AG09319 (cell line): ENCODE measurements at places on chromosomes 4 and X.

DNA sequence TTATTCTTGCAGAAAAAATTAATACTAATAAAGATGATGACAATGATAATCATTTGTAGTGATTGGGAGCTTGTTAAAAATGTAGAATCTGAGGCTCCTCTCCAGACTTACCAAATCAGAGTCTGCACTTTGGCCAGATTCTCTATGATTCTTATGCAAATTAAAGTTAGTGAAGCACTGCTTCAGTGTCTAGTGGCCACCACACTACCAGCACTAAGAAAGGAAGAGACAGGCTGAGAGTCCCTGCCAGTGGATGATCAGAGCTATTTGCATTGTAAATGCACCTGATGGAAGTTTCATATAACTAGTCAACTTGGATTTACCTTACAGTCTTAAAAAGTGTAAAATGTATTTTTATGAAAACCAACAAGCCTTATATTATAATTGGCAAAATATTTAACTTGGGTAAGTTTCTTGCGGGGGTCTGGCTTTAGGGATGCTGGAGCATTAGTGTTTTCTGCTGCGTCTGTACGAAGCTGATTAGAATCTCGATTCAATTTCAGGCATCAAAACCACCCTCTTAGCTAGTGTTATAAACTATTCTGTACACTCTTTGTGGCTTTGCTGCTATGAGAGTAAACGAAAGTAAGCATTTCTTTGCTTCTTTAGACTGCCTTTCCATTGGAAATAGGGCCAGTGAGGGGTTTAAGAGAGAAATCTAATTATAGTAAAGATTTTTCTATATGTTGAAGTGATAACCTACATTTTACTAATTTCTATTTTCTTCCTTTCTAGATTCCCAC lies 114.1 kb downstream of the TLL1 start:
- no peak for DNase-seq

DNA sequence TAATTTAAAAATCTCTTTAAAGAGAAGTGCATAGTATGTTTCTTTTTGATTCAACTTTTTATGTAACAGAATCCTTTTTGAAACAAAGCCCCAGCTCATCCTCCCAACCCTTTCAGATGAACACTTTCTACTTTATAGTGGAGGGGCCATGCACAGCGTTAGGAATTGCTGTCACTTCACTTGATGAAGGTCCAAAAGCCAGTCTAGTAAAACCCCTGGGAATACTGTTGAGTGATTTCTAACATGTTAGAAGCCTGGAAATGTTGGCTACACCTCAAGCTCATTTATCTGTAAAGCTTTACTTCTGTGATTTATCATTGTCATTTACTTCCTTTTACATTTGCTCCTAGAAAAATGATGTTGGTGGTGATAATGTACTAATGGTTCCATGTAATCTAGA lies 1608.9 kb upstream of the TENM3 start:
- DNase-seq = no peak

- no peak for DNase-seq
Observed at GRCh38 chr4:15963576-15963975, 601 bp upstream of the FGFBP2 start.

DNA sequence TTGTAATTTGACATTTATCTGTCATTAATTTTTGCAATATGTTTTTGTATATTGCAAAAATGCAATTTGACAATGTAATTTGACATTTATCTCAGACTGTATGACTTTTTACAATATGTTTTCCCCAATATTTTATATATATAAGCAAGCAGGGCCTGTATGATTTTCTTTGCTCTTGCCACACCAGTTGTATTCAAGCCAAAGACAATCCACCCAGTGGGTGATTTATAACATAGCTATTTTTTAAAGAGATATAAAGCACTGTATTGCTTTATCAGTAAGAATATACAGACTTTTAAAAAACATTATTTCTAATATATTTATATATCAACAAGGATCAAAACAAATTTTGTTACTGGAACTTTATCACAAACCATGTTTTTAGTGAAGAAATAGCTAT lies 47.3 kb downstream of the SLIT2 start:
- no peak for DNase-seq

DNA sequence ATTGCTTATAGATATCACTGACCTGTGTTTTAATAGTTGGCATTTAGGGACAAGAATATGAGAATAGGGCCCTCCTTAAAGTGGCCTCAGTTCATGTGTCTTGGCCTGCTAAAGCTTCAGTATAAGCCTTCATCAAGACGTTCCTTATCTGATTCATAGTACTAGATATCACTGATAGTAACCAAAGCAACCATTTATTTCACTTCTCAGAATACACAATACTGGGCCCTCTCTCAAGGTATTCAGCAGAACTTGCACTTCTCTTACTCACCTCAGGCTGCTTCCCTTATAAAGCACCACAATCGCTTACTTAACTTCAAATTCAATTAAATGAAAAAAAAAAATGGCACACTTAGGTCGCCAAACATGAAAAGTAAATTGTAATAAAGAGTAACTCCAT lies 259.4 kb upstream of the PCDH7 start:
- DNase-seq = no peak

- DNase-seq = no peak
Observed at GRCh38 chr4:157057218-157057617, 18.7 kb upstream of the GLRB start.

GRCh38 chr4:14361084-14361483 lies 641.2 kb upstream of the CPEB2 start:
- DNase-seq = no peak

DNA sequence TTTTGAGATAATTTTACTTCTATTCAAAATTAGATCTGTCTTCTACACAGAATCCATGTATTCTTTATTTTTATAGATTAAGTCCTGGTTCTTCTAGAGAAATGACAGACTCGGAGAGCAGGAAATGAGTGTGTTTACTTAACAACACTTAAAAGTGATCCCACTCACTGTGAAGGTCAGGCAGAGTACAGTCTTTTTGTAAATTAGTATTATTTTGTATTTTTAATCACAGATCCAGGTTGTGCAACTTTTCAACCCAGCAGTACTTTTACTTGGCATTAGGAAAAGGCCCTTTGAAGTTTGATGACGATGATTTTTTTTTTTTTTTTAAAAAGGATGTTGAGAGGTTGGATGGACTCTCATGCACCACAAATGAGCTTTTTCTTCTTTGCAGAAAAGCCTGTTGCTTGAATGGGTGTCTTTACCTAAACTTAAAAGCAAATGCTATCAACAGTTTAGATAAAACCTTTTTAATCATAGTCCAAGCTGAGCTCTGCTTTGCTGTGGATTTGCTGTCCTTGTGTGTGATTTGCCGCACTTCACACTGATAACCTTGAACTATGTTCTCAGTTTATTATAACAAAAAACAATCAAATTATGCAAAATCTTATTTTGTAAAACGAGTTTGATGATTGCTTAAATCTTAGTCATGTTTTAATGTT lies 114.1 kb downstream of the MXRA5 start:
- no peak for DNase-seq

DNA sequence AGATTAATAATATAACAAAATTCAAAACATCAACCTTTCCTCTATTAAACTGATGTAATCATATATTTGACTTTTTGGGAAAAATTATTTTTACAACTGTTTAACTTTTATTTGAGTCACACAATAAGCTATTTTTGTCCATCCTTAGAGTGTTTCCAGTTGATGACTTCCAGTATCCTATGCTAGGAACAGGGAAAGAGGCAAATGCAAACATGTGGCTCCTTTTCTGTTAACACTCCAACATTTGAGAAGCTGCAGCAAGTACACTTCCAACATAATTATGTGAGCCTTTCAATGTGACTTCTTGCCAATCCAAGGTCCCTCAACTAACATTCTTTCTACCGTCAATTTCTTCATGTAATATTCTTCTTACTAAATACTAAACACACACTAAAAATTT lies 117.7 kb downstream of the PPA2 start:
- DNase-seq = no peak

DNA sequence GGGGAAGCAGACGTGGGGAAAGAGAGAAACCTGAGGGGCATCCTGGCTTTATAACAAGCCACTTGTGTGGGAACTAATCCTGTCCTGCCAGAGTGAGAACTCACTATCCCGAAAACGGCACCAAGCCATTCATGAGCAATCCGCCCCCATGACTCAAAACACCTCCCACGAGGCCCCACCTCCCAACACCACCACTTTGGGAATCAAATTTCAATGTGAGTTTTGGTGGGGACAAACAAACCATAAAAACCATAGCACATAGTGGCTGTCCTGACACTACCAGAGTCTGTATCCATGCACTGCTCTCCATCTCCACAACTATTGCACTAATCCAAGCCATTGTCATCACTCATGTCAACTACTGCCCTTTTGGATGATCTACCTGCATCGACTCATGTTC lies 28.5 kb upstream of the SEPTIN6 start:
- DNase-seq = no peak

DNA sequence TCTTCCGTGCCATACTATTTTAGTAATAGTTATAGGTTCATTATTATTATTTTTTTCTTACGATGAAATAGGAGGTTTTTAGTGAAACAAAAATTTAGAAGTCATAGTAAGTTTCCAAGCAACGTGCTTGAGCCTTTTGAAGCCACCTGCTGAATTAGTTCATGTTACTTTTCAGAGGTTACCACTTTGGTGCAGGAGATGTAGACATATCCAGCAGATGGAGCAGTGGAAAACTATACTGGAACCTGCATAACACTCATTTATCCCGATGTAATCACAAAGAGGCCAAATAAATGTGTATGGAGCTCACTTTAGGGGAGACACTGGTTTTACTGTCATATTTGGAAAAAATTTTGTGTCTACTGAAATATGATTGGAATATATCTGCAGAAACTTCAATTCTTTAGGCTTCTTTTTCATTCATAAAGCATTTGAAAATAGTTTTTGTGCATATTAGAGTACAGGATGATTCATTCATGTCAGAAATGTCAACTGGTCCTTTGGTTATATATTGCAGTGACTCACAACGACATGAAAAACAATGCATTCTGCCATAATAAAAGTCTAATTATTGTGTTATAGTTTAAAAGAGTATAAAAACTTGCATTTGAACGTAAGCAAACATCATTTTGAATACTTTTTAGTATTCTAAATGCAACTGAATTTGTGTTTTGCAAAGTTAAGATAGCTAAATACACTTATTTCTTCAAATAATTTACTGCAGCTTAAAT lies 2182.9 kb upstream of the TENM3 start:
- DNase-seq = no peak

DNA sequence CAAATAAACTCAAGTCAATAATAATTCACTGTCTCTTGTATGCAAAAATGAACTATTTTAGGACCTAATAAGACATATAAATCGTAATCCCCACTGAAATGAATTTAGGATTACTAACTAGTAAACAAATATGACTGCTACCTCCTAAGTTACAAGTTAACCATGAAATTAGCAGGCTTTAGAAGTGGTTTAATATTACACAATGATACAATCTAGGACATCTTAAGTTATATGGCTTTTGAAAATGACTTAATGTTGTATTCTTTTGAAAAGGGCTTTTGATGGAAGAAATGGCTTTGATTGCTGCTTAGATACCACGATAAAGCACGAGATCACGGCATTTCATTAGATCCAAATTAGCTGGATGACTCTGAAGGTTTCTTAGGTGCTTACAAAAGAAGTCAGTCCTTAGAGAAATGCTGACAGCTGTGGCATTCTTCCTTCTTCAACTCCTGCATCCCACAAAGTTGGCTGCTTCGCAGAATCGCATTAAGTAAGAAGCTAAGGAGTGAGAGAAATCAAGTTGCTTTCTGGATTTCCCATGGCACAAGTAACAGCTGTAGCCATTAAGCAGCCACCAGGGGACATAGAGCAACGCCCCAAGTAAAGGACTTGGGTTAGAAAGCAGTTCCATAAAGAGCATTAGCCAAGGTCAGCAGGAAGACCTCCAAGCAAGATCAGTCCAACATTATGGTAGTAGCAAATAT lies 6.9 kb downstream of the SLC10A7 start:
- no peak for DNase-seq

DNA sequence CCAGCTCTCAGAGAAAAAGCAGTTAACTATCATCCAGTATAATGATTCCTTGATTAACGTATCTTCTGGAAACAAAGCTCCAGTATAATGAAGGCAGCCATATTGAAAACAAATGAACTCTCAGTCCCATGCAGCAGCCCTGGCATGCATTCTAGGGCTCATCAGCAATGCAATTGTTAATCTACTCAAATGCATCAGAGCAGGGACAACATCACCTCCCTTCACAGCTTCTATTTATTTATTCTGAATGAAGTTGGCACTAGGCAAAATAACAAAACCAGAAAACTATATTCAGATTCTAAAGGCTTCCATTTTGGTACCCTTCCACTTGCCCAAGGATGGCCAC lies 11.4 kb downstream of the SH3D19 start:
- DNase-seq = no peak

DNA sequence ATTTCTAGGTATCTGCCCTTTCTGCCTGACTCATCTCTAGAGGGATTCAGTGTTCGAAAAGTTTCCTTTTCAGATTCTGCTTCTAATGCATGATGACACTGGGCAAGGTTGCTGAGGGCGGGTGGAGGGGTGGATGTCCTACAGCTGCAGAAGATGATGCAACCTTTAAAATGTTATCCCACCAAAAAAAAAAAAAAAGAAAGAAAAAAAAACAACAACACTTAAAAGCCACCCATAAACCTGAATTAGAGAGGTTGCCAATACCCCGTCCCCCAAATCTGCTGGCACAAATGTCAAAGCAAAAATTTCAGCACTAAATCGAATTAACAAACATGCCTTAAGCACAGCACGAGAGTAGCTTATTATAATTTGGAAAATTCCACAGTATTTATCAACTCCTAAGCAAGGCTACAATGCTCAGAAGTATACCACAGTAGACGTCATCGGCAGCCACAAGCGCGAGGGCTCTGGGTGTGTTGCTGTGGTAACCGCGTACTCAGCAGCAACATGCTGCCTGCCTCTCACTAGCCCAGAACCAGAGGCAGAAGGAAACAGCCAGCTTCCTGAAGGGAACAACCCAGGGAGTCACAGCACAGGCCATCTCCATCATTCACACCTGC lies 167.5 kb upstream of the MAP3K15 start:
- DNase-seq = peak; percentile 83

DNA sequence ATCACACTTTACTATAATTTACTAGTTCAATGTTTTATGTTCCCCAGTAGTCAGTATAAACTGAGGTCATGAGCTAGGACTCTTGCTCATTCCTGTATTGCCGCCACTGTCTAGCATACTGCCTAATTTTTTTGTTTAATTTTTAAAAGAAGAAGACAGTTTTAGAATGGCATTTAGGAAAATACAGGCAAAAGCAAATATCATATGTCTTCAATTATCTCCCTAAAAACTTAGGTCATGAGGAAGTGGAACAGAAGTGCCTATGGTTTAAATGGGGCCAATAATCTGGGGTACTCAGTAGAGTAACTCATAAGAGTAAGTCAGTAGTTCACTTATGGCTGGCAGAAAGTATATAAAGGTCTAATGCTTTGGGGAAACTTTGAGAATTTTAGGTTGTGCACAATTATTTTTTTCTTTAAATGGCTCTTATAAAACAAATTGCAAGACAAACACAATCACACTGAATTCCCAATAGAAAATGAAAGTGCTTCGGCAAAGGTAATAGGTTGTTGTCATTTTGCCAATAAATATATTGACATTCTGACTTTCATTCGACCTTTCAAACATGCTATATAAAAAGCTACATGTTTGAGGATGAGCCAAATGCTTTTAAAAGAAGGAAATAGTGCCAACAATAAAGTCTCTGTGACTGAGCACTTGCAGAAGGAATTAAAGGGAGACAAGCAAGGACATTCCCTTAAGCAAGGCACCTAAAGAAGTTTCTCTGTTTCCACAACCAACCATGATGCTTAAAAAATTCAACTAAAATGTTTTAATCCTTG lies 390.1 kb downstream of the PDGFC start:
- no peak for DNase-seq

- no peak for DNase-seq
Observed at GRCh38 chrX:55488593-55489313, 895 bp downstream of the USP51 start.

GRCh38 chr4:118326585-118326984 lies 26.2 kb downstream of the PRSS12 start:
- DNase-seq = no peak
